ENCODE measurements at places on chromosomes 11 and 22.

DNA sequence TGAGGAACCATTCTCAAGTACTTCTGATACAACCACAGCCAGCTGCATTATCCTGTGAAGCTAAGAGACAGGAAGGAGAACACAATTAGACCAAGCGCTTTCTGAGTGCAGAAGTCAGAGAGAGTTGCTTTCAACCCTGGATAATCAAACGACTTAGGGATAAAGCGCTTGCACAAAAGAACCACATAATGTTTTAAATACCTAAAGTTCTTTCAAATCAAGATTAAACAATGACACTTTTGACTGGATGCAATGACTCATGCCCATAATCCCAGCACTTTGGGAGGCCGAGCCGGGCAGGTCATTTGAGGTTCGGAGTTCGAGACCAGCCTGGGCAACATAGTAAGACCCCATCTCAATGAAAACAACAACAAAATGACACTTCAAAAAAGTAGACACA is 145.1 kb downstream of the SWAP70 start:
- no peak for DNase-seq

- no peak for DNase-seq
Observed at GRCh38 chr11:61963282-61964057, 4.0 kb downstream of the FTH1 start.

- DNase-seq = no peak
Observed at GRCh38 chr11:13289081-13289480, 11.5 kb downstream of the BMAL1 start.

DNA sequence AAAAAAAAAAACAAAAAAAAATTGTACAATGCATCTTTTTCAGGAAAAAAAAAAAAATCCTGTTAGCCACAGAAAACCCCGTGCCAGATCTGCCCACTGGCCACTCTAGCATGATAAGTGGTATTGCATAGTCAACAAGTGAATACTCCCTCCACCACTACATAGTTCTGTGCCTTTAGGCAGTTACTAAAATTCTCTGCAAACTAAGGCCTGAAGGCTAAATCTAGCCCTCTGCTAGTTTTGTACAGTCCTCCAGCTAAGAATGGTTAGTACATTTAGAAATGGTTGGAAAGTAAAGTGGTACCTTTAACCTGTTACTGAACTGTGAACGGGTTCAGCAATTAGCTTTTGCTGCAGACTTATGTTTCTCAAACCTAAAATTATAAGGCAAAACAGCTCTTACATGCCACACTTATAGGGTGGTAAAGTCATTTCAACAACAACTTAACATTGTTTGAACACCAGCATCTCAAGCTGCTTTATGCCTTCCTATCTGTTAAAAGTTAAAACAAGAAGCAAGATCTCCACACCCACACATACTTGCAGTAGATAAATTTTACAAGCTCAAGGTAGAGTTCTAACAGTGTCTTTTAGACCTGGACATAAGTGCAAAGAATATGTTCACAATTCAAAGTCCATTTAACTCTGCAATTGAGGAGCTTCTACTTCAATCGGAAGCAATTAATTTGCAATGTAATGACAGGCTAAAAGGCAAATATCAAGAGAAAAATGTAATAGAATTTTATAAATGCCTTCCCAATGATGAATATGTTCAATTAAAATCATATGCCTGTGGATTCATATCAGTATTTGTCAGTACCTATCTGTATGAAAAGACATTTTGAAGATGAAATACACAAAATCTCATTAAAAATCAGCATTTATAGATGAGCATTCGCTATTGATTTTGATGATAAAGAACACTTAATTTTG is 7.3 kb downstream of the C11orf71 start:
- no peak for DNase-seq

GRCh38 chr11:66595245-66595904 is 2.4 kb downstream of the CCS start:
- no peak for DNase-seq

DNA sequence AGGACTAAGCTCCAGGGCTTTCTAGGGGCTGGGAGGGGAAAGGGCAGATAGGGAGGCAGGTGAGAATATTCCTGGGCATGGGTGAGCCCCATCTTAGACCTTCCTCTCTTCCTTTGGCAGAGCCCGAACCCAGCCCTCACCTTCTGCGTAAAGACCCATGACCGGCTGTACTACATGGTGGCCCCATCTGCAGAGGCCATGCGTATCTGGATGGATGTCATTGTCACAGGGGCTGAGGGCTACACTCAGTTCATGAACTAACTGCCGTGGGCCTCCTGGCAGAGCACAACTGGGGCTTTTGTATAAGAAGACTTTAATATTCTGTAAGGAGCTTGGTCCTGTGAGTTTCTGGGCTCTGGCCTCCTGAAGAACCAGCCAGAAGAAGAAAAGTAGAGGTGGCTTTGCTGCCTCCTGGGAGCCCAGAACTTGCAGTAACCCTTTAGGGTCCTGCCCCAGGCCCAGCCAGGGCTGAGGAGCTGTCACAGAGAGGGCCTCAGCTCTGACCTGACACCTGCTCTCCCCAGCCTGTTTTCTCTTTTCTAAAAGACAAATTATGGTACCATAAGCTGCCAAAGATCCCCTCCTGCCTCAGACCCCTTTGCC is 22.8 kb downstream of the TREH start:
- no peak for DNase-seq

DNA sequence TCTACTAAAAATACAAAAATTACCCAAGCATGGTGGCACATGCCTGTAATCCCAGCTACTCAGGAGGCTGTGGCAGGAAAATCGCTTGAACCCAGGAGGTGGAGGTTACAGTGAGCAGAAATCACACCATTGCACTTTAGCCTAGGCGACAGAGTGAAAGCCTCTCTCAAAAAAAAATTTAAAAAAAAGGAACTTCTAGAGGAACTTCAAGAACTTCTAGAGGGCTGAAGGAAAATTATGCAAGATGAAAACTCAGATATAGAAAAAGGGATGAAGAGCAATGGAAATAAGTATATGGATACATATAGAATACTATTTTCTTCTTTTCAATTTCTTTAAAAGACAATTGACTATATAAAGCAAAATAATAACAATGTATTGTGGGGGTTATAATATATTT is 51.2 kb upstream of the PRR5 start:
- no peak for DNase-seq

DNA sequence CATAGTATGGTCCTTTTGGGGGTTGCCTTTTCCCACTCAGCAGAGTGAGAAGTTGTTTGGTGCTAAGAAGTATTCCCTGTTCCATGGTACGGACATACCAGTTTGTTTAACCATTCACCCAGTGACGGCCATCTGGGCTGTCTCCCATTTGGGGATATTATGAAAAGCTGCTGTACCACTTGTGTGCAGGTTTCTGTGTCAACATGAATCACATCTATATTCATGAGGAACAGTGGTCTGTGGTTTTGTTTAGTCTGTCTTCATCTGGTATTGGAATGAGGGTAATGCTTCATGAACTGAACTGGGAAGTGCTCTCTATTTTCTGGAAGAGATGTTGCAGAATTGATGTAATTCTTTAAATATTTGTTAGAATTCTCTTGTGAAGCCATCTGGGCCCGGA is 89.5 kb downstream of the TRMU start:
- DNase-seq = no peak

DNA sequence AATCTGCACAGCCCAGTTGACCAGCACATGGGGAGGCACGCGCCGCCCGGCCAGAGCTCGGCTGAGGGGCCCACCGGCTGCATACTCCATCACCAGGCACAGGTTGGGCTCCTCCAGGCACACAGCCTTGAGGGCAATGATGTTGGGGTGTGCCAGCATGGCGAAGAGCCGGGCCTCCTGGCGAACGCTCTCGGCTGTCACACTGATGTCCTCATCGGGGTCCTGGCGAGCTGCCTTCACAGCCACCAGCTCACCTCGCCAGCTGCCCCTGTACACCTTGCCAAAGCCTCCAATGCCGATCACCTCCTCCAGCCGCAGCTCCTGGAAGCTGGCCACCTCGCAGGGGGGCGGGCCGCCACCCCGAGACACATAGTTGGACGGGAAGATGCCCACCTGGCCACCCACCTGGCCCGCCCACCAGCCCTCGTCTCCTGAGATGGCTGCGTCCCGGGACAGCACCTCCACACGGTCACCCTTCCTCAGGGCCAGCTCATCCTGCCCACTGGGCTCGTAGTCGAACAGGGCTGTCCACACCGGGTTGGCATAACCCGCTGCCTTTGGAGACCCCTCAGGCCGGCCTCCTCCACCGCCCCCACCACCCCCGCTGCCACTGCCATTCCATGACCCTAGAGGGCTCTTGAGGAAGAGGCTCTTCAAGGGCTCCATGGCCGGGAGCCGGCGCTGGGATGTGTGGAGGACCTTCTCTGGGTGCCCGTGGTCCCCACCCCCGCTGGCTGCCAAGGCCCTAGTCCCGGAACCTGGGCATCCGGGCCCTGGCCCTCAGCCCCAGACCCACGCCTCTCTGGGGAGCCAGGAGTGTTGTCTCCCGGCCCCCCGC is 711 bp downstream of the MAP3K11 start:
- no peak for DNase-seq

DNA sequence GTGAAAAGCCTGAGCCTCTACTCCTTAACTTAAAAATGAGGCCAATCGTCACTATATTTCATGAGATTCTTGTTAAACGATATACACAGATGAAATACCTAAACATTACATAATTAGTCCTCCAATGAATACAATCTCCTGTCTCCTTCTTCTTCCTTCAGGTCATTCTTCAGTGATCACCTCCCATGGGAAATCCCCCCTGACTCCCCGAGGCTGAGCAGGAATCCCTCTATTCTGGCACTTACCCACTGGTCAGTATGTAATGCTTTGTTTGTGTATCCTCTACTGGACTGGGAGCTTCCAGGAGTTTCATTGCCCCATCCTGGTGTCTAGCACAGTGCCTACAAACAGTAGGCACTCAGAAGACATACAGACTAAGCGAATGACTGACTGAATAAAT is 52.3 kb downstream of the RAB38 start:
- no peak for DNase-seq

- no peak for DNase-seq
Observed at GRCh38 chr22:19352766-19353165, 61.2 kb upstream of the CLTCL1 start.

DNA sequence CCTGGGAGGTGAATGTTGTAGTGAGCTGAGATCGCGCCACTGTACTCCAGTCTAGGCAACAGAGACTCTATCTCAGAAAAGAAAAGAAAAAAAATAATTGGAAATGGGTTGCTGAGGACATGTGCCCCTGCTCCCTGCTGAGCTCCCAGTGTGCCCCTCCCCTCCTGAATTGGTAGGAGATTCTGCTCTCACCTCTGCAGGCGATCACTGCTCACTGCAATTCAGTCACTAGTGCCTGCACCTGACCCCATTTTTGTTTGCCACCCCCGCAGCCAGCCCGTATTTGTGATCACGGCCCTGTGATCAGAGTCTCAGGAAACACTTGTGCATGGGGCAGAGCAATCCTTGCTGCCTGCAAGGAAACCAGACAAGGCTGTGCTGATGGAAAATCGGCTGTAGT is 16.3 kb upstream of the SEC14L3 start:
- no peak for DNase-seq

DNA sequence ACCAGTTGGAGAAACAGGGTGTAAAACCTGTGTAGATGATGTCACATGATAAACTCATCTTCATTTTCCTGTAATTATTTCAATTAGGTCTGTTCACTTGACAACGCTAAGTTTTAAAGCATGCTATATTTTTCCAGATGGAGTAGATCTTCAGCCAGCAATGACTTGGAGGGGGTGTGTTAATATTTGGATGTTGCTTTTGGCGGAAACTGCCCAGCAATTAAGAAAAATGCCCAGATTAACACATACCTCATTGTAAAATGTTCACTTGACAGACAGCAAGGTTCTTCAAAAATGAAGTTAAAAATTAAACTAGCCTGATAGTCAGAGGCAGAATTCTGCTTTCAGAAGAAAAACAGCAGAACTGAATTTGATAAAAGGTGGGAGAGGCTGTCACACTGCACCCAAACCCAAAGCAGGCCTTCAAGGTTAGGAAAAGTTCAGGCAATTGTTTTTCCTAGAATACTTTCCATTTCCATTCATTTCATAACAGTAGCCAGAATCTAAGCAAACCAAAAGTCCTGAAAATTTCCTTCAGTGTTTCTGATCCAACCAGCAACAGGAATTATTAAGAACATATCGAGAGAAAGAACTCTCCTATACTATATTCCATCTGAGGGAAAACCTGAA is 33.0 kb downstream of the VSIG10L2 start:
- no peak for DNase-seq

DNA sequence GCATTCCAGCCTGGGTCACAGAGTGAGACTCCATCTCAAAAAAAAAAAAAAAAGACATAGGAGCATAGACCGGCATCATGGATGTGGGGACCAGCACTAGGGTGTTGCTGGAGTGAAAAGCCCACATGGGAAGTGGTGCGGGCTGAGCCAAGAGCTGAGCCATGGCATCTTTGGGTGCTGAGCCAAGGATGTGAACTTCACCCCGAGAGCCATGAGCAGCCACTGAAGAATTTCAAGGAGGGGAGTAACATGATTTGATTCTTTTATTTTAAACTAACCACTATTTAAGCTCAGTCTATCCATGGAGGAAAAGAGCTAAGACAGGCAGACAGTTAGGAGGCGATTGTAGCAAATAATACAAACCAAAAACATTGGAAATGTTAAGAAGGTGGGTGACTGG is 57.4 kb downstream of the AHNAK start:
- DNase-seq = no peak

GRCh38 chr11:59647245-59647980 is 21.4 kb downstream of the PATL1 start:
- DNase-seq = no peak

GRCh38 chr22:49260681-49261580 is 566.7 kb downstream of the BRD1 start:
- DNase-seq = no peak
